ENCODE measurements at places on chromosomes 11 and 22. TPM values are rescaled to one million over a fixed set of nuclear protein-coding genes. Genes with fewer than 3 reads are reported as not detected.

TMPRSS5 gene
- not detected for total RNA-seq

DNA sequence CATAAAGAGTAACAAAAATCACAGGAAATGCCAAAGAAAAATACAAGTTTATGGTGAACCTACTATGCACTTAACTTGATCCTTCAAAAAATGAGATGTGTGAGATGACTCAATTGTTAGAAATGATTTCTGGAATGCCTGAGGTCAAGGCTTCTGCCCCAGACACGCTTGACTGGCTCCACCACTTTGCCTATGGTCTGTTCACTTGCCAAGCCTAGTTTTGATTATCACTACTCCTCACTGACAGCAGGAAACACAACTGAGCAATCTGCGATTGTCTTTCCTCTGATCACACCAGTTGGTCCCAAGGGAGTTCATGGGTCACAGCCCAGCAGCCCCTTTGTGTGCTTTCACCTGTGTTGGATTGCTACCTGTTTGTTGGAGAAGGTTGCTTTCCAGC, 20.6 kb upstream of the PRDM10 start:
- H3K36me3 ChIP-seq = no peaks in the 10 kb centered on the region
- no peak overlapping the region for H3K4me3 ChIP-seq
- no peak for DNase-seq
- no peak overlapping the region for H3K27ac ChIP-seq
- H3K27me3 ChIP-seq = no peaks in the 10 kb centered on the region
- no peaks in the 10 kb centered on the region for H3K4me1 ChIP-seq

TAGLN gene
- total RNA-seq = 608 TPM

CENPM gene
- 1.9 TPM for total RNA-seq

SLC25A18 gene
- 2.8 TPM for total RNA-seq

MPZL2 gene
- total RNA-seq = 95.7 TPM

- H3K27me3 ChIP-seq = no peaks in the 10 kb centered on the region
- H3K4me1 ChIP-seq = no peaks in the 10 kb centered on the region
Measured at GRCh38 chr11:44224867-44225501, 85.0 kb downstream of the ALX4 start.

OR4A16 gene
- not detected for total RNA-seq

RHOD gene
- 14.7 TPM for total RNA-seq

GRCh38 chr11:96122601-96123074, 198.7 kb upstream of the MTMR2 start:
- H3K4me3 ChIP-seq = no peak overlapping the region
- H3K27ac ChIP-seq = no peak overlapping the region
- peaks cover 3% of the 10 kb centered on the region for H3K4me1 ChIP-seq
- H3K27me3 ChIP-seq = no peaks in the 10 kb centered on the region
- no peak for DNase-seq

- H3K27ac ChIP-seq = no peak overlapping the region
- no peaks in the 10 kb centered on the region for H3K36me3 ChIP-seq
Measured at GRCh38 chr11:72308226-72309073, 64.5 kb upstream of the PHOX2A start.

APBB1 gene
- 31.9 TPM for total RNA-seq

DNA sequence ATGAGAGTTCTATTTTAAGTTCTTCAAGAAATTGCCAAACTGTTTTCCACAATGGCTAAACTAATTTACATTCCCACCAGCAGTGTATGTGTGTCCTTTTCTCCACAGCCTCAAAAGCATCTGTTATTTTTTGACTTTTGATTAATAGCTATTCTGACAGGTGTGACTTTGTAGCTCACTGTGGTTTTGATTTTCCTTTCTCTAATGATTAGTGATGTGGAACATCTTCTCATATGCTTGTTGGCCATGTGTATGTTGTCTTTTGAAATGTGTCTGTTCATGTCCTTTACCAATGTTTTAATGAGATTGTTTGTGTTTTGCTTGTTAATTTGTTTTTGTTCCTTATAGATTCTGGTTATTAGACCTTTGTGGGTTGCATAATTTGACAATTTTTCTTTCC, 18.0 kb upstream of the RAB38 start:
- H3K4me3 ChIP-seq = no peak overlapping the region
- H3K27ac ChIP-seq = no peak overlapping the region
- H3K27me3 ChIP-seq = no peaks in the 10 kb centered on the region
- DNase-seq = no peak

CD82 gene
- total RNA-seq = 132 TPM

DNA sequence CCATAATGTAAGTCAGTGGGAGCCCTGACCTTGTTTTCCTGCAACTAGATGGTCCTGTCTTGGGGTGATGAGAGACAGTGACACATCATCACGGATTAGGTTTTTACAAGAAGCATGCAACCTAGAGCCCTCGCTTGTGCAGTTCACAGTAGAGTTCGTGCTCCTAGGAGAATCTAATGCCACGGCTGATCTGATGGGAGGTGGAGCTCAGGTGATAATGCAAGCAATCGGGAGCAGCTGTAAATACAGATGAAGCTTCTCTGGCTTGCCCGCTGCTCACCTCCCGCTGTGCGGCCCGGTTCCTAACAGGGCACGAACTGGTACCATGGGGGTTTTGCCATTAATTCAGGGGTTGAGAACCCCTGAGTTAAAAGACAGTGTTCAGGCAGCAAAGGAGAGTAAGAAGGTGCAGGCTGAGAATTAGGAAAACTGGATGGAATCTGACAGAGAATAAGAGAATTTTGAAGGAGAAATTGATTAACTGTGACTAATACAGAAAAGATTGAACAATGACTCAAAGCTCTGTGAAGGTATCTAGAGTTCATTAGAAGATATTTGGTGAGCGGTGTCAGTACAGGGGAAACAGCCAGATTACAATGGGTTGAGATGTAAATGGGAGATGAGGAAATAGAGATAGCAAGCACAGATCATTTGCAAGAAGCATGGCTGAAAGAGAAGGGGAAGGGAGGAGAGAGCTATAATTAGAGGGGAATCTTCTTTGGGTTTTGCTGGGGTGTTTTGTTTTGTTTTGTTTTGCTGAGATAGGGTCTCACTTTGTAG, 21.0 kb downstream of the WEE1 start:
- H3K36me3 ChIP-seq = no peaks in the 10 kb centered on the region
- no peaks in the 10 kb centered on the region for H3K4me1 ChIP-seq
- no peak overlapping the region for H3K27ac ChIP-seq

DNA sequence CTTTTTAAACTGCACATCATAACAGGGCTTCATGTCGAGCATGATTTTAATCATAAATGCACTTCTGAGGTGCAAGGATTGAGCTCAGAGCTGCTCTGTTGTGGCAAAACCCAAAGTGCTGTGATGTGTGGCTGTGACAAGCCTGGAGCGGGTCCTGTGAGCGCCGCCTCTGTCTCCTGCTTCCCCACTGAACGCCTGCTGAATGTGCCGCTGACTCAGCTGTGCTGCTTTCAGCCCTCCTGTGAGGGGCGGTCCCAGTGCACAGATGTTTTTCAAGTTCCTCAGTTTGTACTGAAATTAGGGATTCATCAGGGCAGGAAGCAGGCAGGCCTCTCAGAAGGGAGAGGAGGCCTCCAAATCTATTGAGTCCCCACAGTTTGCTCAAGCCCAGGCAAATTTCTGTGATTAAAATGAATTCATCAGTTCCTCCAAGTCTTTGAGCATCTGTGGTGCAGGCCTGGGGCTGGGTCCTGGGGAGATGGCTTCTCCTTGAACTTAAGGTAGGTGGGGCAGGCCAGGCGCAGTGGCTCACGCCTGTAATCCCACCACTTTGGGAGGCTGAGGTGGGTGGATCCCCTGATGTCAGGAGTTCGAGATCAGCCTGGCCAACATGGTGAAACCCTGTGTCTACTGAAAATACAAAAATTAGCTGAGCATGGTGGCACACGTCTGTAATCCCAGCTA, 3.0 kb upstream of the GTSE1 start:
- DNase-seq = peak; percentile 60
- H3K27me3 ChIP-seq = no peaks in the 10 kb centered on the region

DNA sequence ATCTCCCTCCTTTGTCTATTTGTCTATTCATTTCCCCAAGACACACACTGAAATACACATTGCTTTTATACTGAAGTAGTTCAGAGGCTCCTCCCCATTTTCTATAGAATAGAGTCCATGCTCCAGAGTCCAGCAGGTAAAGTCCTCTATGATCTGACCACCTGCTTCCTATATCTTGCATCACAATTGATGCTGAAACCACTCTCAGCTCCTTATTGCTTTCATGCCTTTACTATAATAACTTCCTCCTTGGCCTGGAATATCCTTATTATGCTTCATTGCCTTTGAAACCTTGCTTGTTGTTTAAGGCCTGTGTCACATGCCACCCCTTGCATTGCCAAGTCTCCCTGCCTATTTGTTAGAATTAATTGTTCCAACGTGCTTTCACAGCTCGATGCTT, 12.6 kb downstream of the OR6Q1 start:
- no peaks in the 10 kb centered on the region for H3K4me1 ChIP-seq
- no peak for DNase-seq
- no peak overlapping the region for H3K4me3 ChIP-seq
- H3K27me3 ChIP-seq = no peaks in the 10 kb centered on the region

DNA sequence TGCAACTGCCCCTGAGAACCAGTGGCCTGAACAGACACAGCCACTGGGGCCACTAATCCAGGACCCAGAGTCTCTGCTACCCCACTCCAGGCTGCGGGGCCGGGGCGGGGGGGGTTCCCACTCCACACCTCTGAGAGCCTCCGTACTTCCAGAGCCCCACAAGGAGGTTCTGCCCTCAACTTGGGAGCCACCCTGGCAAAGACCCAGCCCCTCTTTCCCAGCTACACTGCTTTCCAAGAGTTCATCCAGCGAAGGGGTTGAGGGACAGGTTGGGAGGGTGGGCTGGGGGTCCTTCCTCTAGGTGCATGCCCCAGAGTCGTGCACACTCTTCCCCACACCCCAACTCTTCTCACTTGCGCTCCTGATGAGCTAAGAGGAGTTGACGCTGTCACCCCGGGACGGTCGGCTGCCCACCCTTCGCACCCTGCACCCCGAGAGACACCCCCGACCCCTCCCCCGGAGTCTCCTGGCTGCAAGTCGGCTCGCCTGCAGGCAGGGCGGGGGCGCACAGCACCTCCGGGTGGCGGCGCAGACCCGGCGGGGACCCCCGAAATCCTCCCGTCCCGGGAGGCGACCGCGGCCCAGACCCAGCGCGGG, 531 bp downstream of the RAB3IL1 start:
- peak overlapping the region; percentile 64 for H3K4me3 ChIP-seq
- H3K27ac ChIP-seq = peak overlapping the region; percentile 72
- peak; percentile 22 for DNase-seq
- peaks cover 21% of the 10 kb centered on the region for H3K4me1 ChIP-seq
- no peaks in the 10 kb centered on the region for H3K36me3 ChIP-seq

DNA sequence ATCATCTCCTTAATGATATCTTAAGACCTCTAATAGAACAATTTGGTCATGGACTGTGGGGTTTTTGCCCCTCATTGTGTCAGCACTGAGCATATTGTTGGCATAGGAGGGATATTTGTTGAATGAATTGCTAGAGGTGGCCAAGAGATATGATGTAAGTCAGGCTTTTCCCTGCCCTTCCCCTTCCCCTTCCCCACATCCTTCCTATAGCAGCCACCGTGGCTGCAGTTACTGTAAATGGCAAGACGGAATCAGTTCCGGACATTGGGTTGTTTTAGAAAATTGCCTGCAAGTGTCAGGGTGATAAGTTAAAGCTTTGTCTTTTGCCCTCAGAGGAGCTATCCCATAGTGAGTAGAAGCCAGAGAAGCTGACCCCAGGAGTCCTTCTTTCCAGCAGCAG, 23.0 kb downstream of the LIMK2 start:
- H3K36me3 ChIP-seq = no peaks in the 10 kb centered on the region
- H3K27ac ChIP-seq = peak overlapping the region; percentile 52
- H3K4me3 ChIP-seq = no peak overlapping the region

- no peaks in the 10 kb centered on the region for H3K27me3 ChIP-seq
- H3K4me1 ChIP-seq = peaks cover 15% of the 10 kb centered on the region
- DNase-seq = no peak
Measured at GRCh38 chr11:116857936-116858335, 20.5 kb upstream of the APOA1 start.

- no peaks in the 10 kb centered on the region for H3K36me3 ChIP-seq
- peaks cover 11% of the 10 kb centered on the region for H3K4me1 ChIP-seq
- H3K4me3 ChIP-seq = no peak overlapping the region
- DNase-seq = no peak
- H3K27ac ChIP-seq = no peak overlapping the region
Measured at GRCh38 chr22:45304971-45305370, 4.8 kb upstream of the FAM118A start.

Measured in upper lobe of left lung (tissue), 6 donors.